ENCODE measurements at places on chromosomes 11 and 22. TPM values are rescaled to one million over a fixed set of nuclear protein-coding genes. Genes with fewer than 3 reads are reported as not detected.

TRIM68 gene
- polyA plus RNA-seq = 5.6 TPM

TCN1 gene
- 0.43 TPM for polyA plus RNA-seq

GRAP2 gene
- polyA plus RNA-seq = 1.9 TPM

LMNTD2 gene
- polyA plus RNA-seq = 2.3 TPM

SYT13 gene
- polyA plus RNA-seq = 0.06 TPM

FEN1 gene
- 7.7 TPM for polyA plus RNA-seq

BCO2 gene
- 2.8 TPM for polyA plus RNA-seq

F2 gene
- polyA plus RNA-seq = not detected

SREBF2 gene
- polyA plus RNA-seq = 81.2 TPM

APOA4 gene
- polyA plus RNA-seq = not detected

MMP7 gene
- polyA plus RNA-seq = 17.9 TPM

STT3A gene
- polyA plus RNA-seq = 49.6 TPM

MUC15 gene
- polyA plus RNA-seq = 4.6 TPM

ARHGAP42 gene
- 4.3 TPM for polyA plus RNA-seq

PHETA2 gene
- polyA plus RNA-seq = 12.8 TPM

TNKS1BP1 gene
- 87.0 TPM for polyA plus RNA-seq

TBX1 gene
- 2.3 TPM for polyA plus RNA-seq

NAA40 gene
- polyA plus RNA-seq = 9.6 TPM

TMEM151A gene
- 0.09 TPM for polyA plus RNA-seq

All from lung (tissue), 17 donors.